Calu3 (cell line): ENCODE measurements at places on chromosomes 7 and 10. TPM values are rescaled to one million over a fixed set of nuclear protein-coding genes. Genes with fewer than 3 reads are reported as not detected.

The TAF6 gene
- 50.5 and 50.8 TPM in 2 replicates for total RNA-seq

DNA sequence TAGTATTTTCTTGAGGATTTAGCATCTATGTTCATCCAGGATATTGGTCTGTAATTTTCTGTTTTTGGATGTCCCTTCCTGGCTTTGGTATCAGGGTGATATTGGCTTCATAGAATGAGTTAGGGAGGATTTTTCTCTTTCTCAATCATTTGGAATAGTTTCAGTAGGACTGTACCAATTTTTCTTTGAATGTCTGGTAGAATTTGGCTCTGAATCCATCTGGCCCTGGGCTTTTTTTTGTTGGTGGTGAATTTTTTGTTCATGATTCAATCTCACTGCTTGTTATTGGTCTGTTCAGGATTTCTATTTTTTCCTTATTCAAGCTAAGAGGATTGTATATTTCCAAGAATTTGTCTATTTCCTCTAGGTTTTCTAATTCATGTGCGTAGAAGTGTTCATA is 192.7 kb downstream of the KIF20B start:
- no peak for DNase-seq

GRCh38 chr10:78972160-78972946 is 96.4 kb upstream of the ZMIZ1 start:
- peak; percentile 67 for DNase-seq

DNA sequence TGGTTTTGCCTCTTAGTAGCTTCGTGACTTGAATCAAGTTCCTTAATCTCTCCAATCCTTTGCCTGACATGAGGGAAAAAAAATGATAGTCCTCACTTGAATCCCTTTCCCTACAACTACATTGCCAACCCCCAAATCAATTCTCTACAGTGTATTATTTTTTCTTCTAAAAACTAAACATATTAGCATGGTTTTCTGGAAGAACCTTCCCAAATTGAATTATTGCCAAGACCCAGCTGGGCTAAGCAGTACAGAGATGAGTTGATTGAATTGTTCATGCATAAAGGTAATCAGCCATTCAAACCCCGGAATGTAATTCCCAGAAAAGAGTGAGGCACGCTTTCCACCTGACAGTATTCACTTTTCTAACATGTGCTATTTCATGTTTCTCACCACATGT is 155.6 kb upstream of the AGR3 start:
- no peak for DNase-seq

The UPK3B gene
- total RNA-seq: 6.0 and 14.6 TPM in 2 replicates

The CALML3 gene
- total RNA-seq: not detected in 2 replicates

The CLEC5A gene
- not detected in 2 replicates for total RNA-seq

DNA sequence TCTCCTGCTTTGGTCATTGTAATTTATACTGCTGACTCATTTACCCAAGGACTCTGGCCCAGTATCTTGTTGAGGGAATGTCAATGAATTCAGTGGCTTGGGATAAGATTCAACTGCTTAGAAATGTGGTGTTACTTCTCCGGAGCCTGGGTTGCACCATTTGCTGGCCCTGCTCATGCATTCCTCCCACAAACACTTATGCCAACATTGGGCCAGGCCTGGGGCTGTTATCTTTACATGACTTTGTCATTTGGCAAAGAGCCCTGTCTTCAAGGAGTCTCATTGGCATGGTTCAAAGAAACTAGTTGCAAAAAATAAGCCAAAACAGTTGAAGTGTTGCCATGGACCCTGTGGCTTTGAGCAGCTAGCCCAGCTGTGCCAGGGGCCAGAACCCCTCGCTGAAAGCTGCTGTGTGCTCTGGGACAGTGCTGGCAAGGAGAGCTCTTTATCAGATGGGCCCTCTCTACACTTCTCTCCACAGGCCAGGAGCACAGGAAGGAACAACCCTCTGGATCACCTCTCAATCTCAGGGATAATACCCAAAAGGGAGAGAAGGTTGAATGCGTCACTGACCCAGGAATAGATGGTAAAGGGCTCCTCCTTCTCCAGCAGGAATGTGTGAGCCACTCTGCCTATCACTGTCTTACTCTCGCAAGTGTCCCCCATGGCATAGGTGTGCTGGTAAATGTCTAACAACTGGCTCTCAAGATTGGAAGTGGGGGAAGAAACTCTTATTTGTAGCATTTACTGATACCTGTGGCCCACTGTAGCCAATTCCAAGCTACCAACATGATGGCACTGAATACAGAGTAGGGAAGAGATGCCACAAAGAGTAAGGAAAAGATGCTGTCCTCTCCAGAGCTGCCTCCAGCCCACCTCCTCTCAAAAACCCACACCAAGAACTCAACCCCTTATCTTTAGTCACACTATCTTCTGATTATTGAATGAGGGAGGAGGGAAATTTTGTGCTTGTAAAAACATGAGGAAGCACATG is 23.5 kb upstream of the PDE1C start:
- peak; percentile 54 for DNase-seq

The MKX gene
- total RNA-seq: 1.5 and 2.3 TPM in 2 replicates

- no peak for DNase-seq
These were observed 13.7 kb downstream of the MOSPD3 start for GRCh38 chr7:100626055-100626454.

DNA sequence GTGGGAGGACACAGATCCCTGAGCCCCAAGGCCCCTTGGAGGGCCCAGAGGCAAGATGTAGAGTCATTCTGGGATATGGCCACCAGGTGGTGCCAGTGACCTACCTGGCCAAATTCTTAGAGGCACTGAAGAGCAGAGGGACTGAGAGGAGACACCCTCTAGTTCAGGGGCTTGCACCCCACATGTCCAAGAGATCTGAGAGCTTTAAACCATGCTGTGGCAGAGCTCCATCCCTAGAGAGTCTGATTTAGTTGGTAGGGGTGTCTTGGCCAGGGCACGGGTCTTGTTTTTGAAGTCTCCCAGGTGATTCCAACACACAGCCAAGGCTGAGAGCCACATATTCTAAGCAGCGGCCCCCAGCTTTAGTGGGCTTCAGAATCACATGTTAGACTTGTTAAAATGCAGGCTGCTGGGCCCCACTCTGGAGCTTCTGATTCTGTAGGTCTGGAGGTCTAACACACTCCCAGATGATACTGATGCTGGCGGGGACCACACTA is 52.5 kb downstream of the PRF1 start:
- peak; percentile 81 for DNase-seq

GRCh38 chr10:112115781-112116385 is 67.7 kb downstream of the GPAM start:
- DNase-seq: peak; percentile 54

The DGKI gene
- total RNA-seq: not detected in 2 replicates
